ENCODE measurements at places on chromosomes 6 and 20.

GRCh38 chr6:15063253-15063853 is 182.5 kb upstream of the JARID2 start:
- DNase-seq = no peak

- DNase-seq = no peak
Measured at GRCh38 chr20:10192171-10192570, 26.5 kb upstream of the SNAP25 start.

- no peak for DNase-seq
Measured at GRCh38 chr6:120214088-120214499, 864.5 kb upstream of the MAN1A1 start.

DNA sequence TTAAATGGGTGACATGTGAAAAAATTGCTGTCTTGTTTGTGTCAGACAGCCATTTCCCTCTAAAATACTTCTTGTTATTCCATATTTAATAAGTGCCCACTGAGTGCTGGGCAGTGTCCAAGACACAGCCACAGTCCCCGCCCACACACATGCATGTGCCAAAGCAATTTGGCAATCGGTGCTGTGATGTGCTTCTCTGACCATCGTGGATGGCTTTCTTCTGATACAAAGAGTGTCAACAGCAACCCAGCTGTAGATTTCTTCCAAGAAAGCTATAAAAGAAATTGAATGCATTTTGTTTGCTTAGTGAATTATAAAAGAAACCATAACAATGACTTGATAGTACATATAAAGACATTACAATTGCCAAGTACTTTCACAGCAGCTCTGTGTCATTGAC is 140.5 kb upstream of the ATXN1 start:
- no peak for DNase-seq

DNA sequence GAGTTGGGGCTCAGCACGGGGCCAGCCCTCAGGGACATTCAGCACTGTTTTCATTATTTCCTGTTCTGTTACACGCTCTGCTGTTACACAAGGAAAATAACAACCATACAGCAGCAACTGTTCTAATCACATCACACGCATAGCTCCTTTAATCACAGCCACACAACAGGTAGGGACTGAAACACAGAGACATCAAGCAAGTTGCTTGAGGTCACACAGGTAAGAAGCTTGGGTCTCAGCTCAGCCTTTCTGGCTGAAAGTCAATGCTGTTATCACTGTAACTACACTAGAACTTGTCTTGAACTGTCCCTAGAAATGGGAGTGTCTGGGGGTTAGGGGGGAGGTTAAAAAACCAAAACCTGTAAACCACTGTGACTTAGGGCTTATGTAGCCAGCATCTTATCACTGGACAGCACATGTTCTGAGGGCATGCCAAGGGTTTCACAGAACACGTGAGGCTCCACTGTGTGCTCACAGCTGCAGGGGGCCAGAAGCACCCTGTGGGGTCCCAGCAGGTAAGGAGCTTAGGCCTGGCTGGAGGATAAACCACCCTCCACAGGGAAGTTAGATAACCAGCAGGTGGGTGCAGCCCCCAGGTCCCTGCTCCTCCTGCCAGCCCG is 146.0 kb downstream of the EYA2 start:
- DNase-seq = no peak

DNA sequence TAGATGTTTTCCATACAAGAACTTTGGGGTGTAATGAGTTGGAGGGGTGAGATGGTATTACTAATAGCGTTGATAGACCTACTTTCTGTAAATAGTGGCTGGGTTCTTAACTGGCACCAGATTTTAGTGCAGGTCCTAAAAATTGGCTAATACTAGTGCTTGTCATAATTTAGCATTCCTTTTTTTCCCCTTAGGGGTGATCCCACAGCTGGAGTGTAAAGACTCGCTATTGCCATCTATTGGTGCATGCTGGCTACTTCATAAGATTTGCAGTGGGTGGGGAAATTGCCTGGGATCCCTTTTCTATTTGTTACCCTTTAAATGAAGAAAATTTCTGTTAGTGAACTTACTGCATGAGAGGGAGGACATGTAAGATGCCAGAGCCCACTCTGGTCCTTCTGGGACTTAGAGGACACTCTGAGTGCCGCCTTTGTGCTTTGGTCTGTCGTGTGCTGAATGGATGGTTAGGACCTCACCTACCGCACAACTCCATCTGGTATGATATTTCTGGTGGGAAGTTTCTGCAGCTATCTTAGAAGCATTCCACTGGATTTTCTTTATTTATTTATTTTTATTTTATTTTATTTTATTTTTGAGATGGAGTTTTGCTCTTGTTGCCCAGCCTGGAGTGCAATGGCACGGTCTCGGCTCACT is 195.5 kb downstream of the JARID2 start:
- DNase-seq = peak; percentile 70

- no peak for DNase-seq
Measured at GRCh38 chr6:109255946-109256640, 126.2 kb downstream of the CD164 start.

- peak; percentile 14 for DNase-seq
Measured at GRCh38 chr6:139881728-139882211, 507.3 kb upstream of the CITED2 start.

- DNase-seq = no peak
Measured at GRCh38 chr20:2694519-2694918, 1.9 kb downstream of the EBF4 start.

DNA sequence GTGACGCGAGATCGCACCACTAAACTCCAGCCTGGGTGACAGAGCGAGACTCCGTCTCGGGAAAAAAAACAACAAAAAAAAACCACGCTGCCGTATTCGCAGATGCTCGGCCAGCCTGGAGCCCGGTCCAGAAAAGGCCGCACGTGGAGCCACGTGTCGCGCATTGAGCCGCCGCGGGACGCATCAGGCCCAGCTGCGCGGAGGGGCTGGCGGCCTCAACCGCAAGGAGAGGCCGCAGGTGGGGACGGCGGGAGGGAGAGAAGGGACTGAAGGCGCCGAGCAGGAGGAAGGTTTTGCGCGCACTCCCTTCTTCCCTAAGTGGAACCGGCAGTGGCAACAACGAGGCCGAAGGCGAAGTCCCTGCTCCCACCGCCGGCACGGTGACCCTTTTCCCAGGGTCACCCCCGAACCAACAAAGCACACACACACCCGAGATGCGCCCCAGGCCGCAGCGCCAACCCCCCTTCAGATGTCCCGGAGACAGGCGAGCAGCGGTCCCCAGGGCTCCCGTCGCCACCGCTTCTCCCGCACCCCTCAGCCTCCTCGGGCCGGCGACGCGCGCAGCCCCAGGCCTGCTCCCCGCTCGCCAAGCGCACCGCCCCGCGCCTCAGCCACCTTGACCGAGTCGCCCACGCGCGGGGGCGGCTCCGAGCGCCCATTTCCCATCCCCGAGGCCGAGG is 681 bp downstream of the SYCP2 start:
- DNase-seq = no peak

DNA sequence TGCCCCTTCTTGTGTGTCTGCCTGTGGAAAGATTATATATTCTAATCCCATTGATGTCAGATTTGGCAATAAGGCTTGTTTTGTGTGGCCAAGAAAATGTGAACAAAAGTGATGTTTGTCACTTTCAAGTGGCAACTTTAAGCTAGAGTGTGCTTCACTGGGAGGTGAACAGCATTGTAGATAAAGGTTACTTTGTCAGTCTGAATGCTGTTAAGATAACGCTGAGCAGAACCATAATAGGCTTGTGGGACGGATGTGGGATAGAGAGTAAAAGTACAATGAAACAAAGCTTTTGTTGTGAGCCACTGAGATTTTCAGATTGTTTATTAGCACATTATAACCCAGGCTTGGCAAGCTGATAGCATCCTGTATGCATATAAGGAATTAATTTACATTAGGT is 303.8 kb upstream of the MAN1A1 start:
- DNase-seq = no peak

DNA sequence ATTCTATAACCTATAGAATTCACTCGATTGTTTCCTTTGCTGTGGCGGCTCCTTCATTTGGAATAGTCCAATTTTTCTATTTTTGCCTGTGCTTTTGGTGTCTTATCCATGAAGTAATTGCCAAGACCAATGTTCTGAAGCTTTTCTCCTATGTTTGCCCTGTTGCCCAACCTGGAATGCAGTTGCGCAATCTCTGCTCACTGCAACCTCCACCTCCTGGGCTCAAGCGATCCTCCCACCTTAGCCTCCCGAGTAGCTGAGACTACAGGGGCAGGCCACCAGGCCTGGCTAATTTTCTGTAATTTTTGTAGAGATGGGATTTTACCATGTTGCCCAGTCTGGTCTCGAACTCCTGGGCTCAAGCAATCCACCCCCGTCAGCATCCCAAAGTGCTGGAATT is 163.5 kb downstream of the OR2B2 start:
- DNase-seq = no peak

GRCh38 chr6:73610444-73611275 is 43.1 kb downstream of the SLC17A5 start:
- no peak for DNase-seq

GRCh38 chr6:158815379-158815724 is 3.8 kb downstream of the EZR start:
- no peak for DNase-seq

- no peak for DNase-seq
Measured at GRCh38 chr6:10999994-11000393, 44.1 kb downstream of the ELOVL2 start.

GRCh38 chr6:144908004-144908403 is 622.9 kb downstream of the UTRN start:
- DNase-seq = no peak

- DNase-seq = no peak
Measured at GRCh38 chr6:106783640-106784566, 154.5 kb downstream of the QRSL1 start.

DNA sequence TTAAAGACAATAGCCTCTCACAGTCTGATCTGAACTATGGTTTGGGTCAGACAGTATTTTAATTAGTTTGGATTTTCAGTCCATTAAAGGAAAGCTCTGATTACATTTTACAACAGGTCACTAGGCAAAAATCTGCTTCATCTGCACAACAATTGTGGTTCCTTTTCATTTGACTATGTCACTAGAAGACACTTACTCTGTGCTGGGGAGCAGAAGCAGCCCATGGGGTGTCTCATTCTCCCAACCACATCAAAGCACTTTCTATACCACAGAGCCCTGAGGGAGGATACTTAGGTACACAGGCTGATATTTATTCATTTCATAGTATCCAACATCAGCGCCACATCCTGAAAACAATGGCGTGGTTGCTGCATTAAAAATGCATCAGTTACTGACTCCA is 36.6 kb upstream of the HDAC2 start:
- DNase-seq = no peak

GRCh38 chr20:16803965-16804792 is 56.0 kb downstream of the OTOR start:
- peak; percentile 46 for DNase-seq

- no peak for DNase-seq
Measured at GRCh38 chr6:165630544-165630953, 32.5 kb downstream of the PDE10A start.

GRCh38 chr6:100780648-100781047 is 100.5 kb downstream of the ASCC3 start:
- DNase-seq = no peak

DNA sequence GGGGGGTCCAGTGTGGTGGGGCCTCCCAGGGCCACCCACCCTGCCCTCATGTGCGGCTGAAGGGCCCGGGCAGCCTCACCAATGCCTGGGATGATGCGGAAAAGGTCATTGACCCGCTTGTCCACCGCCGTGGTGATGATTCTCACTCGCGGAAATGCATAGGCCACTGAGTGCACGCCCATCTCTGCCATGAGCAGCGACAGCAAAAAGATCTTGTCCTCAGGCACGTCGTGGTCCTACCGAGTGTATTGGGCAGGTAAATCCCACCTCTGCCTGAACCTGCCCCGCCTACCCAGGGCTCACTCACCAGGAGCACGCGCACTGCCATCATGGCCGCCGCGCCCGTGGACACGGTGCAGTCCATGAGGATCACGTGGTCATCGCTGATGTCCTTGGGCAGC is 16.1 kb downstream of the UCKL1 start:
- no peak for DNase-seq

Measured in hippocampal formation (tissue), 2 donors.